ENCODE measurements at places on chromosomes 11 and 22.

- no peak for DNase-seq
Measured at GRCh38 chr11:22668005-22668796, 1.8 kb downstream of the GAS2 start.

GRCh38 chr11:92035488-92035887 is 189.1 kb upstream of the FAT3 start:
- no peak for DNase-seq

GRCh38 chr22:31272522-31273446 is 19.5 kb downstream of the PIK3IP1 start:
- no peak for DNase-seq

- DNase-seq: no peak
Measured at GRCh38 chr22:32737811-32738497, 63.6 kb upstream of the TIMP3 start.

DNA sequence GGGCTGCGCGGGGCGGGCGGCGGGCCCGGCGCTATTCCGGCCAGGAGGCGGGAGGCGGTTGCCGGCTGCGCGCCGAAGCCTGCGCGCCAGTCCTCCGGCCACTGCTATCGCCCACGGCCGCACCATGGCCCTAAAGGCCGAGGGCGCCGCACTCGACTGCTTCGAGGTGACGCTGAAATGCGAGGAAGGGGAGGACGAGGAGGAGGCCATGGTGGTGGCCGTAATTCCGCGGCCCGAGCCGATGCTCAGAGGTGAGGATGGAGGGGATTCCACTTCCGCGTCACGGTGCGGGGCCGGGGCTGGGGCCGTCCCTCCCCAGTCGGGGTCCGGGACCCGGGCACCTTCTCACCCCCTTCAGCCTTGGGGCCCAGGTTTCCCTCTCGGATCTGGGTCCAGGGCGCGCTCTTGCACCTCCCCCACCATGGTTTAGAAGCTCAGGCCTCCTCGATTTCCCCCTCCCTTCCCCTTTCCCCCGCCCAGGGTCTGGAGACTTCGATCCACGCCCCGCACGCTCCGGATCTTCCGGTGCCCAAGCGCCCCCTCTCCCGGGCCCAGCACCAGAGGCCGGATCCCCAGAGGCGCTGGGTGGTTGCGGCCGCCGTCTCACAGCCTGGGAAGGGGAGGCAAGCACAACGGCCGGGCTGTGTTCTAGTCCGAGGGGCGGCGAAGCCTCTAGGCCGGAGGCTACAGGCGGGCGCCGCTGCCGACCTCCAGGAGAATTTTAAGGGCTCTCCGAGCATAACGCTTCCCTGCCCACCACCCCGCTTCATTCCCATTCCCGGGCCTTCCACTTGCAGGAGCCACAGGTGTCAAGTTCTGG is 517 bp downstream of the SPINDOC start:
- peak; percentile 84 for DNase-seq

DNA sequence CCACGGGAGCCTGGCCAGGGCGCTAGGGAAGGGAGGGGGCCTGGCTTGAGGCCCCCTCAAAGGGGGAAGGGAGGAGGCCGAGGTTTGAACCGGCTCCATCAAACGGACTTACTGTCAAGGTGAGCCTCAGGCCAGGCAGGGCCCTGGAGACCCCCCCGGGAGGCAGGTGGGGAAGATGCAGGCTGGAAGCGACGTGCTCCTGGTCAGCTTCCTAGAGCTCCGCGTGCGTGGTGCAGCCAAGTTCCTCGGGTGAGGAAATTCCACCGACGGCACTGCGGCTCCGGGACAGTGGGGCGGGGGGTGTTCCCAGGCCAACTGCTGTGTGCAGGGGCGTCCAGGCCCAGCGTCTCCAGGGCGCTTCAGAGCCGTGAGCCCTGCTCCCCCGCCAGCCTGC is 7.2 kb upstream of the TRABD start:
- DNase-seq: peak; percentile 75

DNA sequence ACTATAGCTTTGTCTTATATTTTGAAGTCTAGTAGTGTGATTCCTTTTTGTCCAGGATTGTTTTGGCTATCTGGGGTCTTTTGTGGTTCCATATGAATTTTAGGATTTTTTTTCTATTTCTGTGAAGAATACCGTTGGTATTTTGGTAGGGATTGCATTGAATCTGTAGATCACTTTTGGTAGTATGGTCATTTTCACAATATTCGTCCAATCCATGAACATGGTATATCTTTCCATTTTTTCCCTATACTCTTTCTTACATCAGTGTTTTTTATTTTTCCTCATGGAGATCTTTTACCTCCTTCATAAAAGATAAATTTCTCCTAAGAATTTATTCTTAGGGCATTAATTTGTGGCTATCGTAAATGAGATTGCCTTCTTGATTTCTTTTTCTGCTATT is 29.1 kb downstream of the MADD start:
- no peak for DNase-seq
